ENCODE measurements at places on chromosomes 7 and 10. TPM values are rescaled to one million over a fixed set of nuclear protein-coding genes. Genes with fewer than 3 reads are reported as not detected.

Gene HYAL4
- 0.28 TPM for total RNA-seq

Gene AASS
- 18.0 TPM for total RNA-seq

Gene NPC1L1
- total RNA-seq = not detected

Gene OGDH
- 277 TPM for total RNA-seq

Gene FAM25G
- not detected for total RNA-seq

Gene POM121C
- 16.8 TPM for total RNA-seq

Gene LRRC4
- total RNA-seq = 2.9 TPM

Gene ZNF212
- total RNA-seq = 3.0 TPM

Gene GIGYF1
- total RNA-seq = 17.4 TPM

Gene BHLHA15
- total RNA-seq = not detected

Gene CLCN1
- total RNA-seq = not detected

Gene POLD2
- 76.5 TPM for total RNA-seq

Gene DRGX
- total RNA-seq = not detected

Gene COL17A1
- 6.2 TPM for total RNA-seq

DNA sequence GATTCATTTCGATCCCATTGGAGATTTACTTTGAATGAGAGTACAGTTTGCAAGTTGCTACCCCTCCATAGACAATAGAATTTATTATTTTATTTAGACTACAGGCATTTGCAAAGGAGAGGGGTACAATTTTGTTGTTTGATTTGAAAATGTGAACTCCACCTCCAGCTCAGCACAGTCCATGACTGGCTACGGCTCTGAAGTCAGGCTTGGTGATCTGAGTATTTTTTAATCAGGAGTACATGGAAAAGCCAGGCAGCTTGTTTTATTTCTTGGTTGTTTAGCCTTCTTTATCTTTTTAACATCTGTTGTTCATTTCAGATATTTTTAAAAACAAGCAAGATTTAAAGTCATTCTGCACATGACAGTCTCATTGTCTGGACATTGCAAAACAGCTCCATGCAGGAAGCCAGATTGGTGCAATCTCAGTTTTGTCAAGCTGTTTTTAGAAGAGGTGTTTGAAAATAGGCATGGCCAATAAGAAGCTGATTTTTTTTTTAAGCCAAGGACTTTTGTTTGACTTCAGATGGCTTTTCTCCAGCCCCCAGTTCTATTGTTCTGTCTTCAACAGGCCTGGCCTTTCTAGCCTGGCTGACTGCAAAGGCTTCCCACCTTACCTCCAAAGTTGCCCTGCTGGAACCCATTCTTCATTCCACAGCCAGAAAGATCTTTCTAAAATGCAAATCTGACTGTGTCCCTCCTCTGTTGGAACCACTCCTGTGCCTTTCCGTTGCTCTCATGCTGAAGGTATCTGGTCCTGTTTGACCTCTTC, 12.2 kb downstream of the PLXDC2 start:
- no peak for DNase-seq
- H3K27ac ChIP-seq = peak overlapping the region; percentile 54
- no peak overlapping the region for H3K4me3 ChIP-seq
- H3K4me1 ChIP-seq = no peaks in the 10 kb centered on the region
- no peaks in the 10 kb centered on the region for H3K36me3 ChIP-seq
- no peaks in the 10 kb centered on the region for H3K27me3 ChIP-seq

DNA sequence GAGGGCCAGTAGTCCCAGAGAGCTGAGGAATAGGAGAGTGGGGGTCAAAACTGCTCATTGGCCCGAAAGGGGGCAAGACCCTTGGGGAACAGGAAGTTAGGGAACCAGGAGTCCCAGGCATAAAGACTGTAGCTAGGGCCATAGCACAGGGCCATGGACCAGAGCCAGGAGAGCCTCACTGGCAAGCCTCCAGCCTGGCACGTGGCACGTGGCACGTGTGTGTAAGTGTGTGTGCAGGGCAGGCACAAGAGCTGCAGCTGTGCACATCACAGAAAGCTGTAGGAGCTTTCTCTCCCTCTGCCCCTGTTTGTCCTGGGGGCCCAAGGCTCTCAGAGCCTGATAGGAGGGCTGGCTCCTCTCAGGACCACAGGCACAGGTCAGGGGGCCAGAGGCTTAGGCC, 47.8 kb upstream of the SLF2 start:
- no peaks in the 10 kb centered on the region for H3K4me1 ChIP-seq
- H3K36me3 ChIP-seq = no peaks in the 10 kb centered on the region
- no peak overlapping the region for H3K4me3 ChIP-seq
- peaks cover 3% of the 10 kb centered on the region for H3K27me3 ChIP-seq
- H3K27ac ChIP-seq = no peak overlapping the region

DNA sequence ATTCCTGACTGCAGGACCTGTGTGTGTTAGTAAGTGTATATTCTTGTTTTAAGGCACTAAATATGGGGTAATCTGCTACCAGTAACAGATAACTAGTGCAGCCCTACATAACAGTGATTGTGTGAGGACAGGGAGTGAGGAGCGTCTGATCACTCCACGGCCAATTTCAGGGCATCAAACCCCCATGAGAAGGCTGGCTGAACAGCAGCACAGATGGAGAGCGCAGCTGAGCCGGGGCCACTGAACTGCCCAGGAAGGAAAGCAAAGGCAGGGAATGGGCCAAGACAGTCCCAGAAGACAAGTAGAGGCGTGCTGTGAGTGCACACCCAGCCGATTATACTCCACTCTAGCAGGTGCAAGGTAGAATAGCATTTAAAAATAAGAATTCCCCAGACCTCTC, 157.1 kb upstream of the CHST15 start:
- peaks cover 9% of the 10 kb centered on the region for H3K4me1 ChIP-seq
- H3K36me3 ChIP-seq = no peaks in the 10 kb centered on the region
- no peaks in the 10 kb centered on the region for H3K27me3 ChIP-seq
- no peak for DNase-seq

- no peak overlapping the region for H3K27ac ChIP-seq
- DNase-seq = no peak
- H3K36me3 ChIP-seq = no peaks in the 10 kb centered on the region
- H3K4me1 ChIP-seq = no peaks in the 10 kb centered on the region
- no peaks in the 10 kb centered on the region for H3K27me3 ChIP-seq
Observed at GRCh38 chr7:117053432-117053831, 100.1 kb downstream of the ST7 start.

- H3K4me1 ChIP-seq = no peaks in the 10 kb centered on the region
- no peak overlapping the region for H3K4me3 ChIP-seq
- H3K27ac ChIP-seq = peak overlapping the region; percentile 53
- peak; percentile 65 for DNase-seq
- H3K36me3 ChIP-seq = no peaks in the 10 kb centered on the region
Observed at GRCh38 chr7:152899548-152900109, 140.1 kb downstream of the ACTR3B start.

DNA sequence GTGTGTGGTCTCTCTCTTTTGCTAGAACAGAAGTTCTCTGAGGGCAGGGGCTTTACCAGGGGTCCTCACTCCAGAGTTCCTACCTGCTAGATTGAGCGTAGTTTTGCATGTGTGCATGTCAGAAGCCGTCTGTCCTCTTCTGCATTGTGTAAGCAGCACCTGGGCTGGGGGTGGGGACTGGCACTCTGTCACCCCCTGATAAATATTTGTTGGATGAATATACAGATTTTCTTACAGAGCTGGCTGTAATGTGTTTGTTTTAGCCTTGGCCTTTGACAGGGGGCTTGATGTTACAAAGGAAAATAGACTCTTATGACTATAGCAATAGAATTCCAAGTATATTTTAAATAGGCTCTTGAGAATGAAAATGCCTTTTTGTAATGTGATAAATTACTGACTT, 46.6 kb downstream of the WDR37 start:
- H3K27ac ChIP-seq = no peak overlapping the region
- H3K4me3 ChIP-seq = no peak overlapping the region
- no peaks in the 10 kb centered on the region for H3K4me1 ChIP-seq
- peaks cover 59% of the 10 kb centered on the region for H3K36me3 ChIP-seq
- no peaks in the 10 kb centered on the region for H3K27me3 ChIP-seq
- DNase-seq = no peak

GRCh38 chr7:3437467-3437866, 136.4 kb downstream of the SDK1 start:
- H3K4me3 ChIP-seq = no peak overlapping the region
- DNase-seq = no peak
- H3K27ac ChIP-seq = no peak overlapping the region
- H3K36me3 ChIP-seq = no peaks in the 10 kb centered on the region

GRCh38 chr7:159007364-159007995, 137.2 kb downstream of the VIPR2 start:
- H3K4me1 ChIP-seq = peaks cover 9% of the 10 kb centered on the region
- H3K27me3 ChIP-seq = no peaks in the 10 kb centered on the region

- no peak overlapping the region for H3K27ac ChIP-seq
- no peaks in the 10 kb centered on the region for H3K27me3 ChIP-seq
- no peaks in the 10 kb centered on the region for H3K4me1 ChIP-seq
Observed at GRCh38 chr7:148481971-148482626, 108.5 kb upstream of the C7orf33 start.

DNA sequence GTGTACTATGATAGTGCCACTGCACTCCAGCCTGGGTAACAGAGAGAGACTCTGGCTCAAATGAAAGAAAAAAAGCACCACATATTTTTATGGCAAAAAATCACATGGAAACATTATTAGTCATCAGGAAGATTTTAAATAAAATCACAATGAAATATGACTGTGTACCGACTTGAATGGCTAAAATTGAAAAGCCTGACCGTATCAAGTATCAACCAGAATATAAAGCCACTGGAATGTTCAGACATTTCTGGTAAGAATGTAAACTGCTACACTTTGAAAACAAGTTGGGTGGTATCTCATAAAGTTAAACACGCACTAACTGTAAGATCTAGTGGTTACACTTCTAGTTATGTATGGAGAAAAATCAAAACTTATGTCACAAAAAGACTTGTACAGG, 306.7 kb upstream of the MBL2 start:
- no peaks in the 10 kb centered on the region for H3K36me3 ChIP-seq
- DNase-seq = no peak
- H3K27ac ChIP-seq = no peak overlapping the region

- no peak for DNase-seq
- H3K27me3 ChIP-seq = no peaks in the 10 kb centered on the region
- no peaks in the 10 kb centered on the region for H3K4me1 ChIP-seq
Observed at GRCh38 chr7:30074422-30075030, 46.3 kb downstream of the PLEKHA8 start.

GRCh38 chr7:111199643-111200042, 108.7 kb downstream of the LRRN3 start:
- DNase-seq = no peak
- H3K4me1 ChIP-seq = no peaks in the 10 kb centered on the region
- H3K27ac ChIP-seq = no peak overlapping the region
- H3K36me3 ChIP-seq = no peaks in the 10 kb centered on the region
- no peak overlapping the region for H3K4me3 ChIP-seq

GRCh38 chr7:133253519-133253875, 619 bp downstream of the EXOC4 start:
- H3K4me3 ChIP-seq = peak overlapping the region; percentile 87
- H3K27me3 ChIP-seq = no peaks in the 10 kb centered on the region
- no peaks in the 10 kb centered on the region for H3K4me1 ChIP-seq
- no peak for DNase-seq
- H3K36me3 ChIP-seq = no peaks in the 10 kb centered on the region

GRCh38 chr7:84363741-84364140, 169.2 kb upstream of the SEMA3A start:
- H3K27me3 ChIP-seq = no peaks in the 10 kb centered on the region
- no peak overlapping the region for H3K27ac ChIP-seq
- H3K36me3 ChIP-seq = no peaks in the 10 kb centered on the region
- no peak for DNase-seq
- no peaks in the 10 kb centered on the region for H3K4me1 ChIP-seq
- no peak overlapping the region for H3K4me3 ChIP-seq

GRCh38 chr7:89145801-89146200, 350.3 kb upstream of the TEX47 start:
- H3K27ac ChIP-seq = no peak overlapping the region
- H3K36me3 ChIP-seq = no peaks in the 10 kb centered on the region
- H3K4me3 ChIP-seq = no peak overlapping the region
- H3K27me3 ChIP-seq = no peaks in the 10 kb centered on the region

- H3K4me1 ChIP-seq = no peaks in the 10 kb centered on the region
- H3K27me3 ChIP-seq = no peaks in the 10 kb centered on the region
- no peak overlapping the region for H3K4me3 ChIP-seq
- H3K36me3 ChIP-seq = no peaks in the 10 kb centered on the region
Observed at GRCh38 chr10:131667561-131667960, 233.2 kb upstream of the PPP2R2D start.

GRCh38 chr10:50576245-50576815, 47.4 kb downstream of the SGMS1 start:
- DNase-seq = no peak
- peak overlapping the region; percentile 70 for H3K27ac ChIP-seq
- H3K4me1 ChIP-seq = no peaks in the 10 kb centered on the region
- H3K4me3 ChIP-seq = no peak overlapping the region

GRCh38 chr7:73329861-73330581, 2.1 kb downstream of the FKBP6 start:
- no peak overlapping the region for H3K4me3 ChIP-seq
- DNase-seq = no peak
- no peak overlapping the region for H3K27ac ChIP-seq
- no peaks in the 10 kb centered on the region for H3K4me1 ChIP-seq
- H3K36me3 ChIP-seq = no peaks in the 10 kb centered on the region

DNA sequence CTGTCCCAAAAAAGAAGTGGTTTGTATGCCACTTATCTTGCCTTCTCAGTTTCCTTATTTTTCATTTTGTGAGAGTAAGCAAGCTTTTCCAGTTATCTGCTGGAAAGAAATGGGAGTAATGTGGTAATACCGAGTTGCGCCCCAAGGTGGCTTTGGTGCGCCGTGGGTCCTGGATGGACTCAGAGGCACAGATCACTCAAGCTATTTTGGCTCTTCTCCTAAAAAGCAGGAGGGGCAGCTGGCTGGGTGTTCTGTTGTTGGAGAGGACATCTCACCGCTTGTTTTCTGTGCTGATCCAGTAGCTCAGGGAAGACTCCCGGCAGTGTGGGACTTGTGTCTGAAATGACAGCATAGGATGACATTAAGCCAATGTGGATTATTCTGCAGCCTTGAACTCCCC, 16.4 kb downstream of the PRKRIP1 start:
- H3K27ac ChIP-seq = no peak overlapping the region
- H3K4me3 ChIP-seq = no peak overlapping the region
- H3K36me3 ChIP-seq = peaks cover 48% of the 10 kb centered on the region
- no peak for DNase-seq

GRCh38 chr7:130266258-130266960, at the start of gene CPA2:
TSS of gene CPA2 (plus strand) at chr7:130266863. CDS start at chr7:130266882, 19 bp downstream.
- no peak for DNase-seq
- H3K27me3 ChIP-seq = no peaks in the 10 kb centered on the region
- H3K36me3 ChIP-seq = no peaks in the 10 kb centered on the region
- H3K4me1 ChIP-seq = no peaks in the 10 kb centered on the region

DNA sequence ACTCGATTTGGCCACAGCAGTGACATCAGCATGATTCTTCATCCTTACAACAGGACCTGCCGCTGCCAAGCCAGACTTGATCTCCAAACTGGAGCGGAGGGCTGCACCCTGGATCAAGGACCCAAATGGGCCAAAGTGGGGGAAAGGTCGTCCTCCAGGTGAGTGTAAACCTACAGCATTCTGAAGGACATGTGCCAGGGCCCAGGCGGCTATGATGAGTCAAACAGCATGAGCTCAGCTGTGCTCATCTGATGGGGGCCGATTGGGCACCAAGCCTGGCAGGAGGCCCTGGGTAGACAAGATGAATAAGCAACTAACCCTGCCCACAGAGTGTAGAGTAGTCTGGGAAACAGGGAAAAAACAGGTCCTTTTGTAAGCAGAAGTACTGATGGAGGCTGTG, 14.4 kb upstream of the ATP6V0E2 start:
- no peak overlapping the region for H3K4me3 ChIP-seq
- H3K27ac ChIP-seq = no peak overlapping the region
- H3K27me3 ChIP-seq = no peaks in the 10 kb centered on the region
- no peak for DNase-seq
- H3K36me3 ChIP-seq = peaks cover 43% of the 10 kb centered on the region
- H3K4me1 ChIP-seq = no peaks in the 10 kb centered on the region

GRCh38 chr7:36533717-36534116, 144.1 kb downstream of the ANLN start:
- no peak overlapping the region for H3K4me3 ChIP-seq
- H3K4me1 ChIP-seq = no peaks in the 10 kb centered on the region
- H3K27ac ChIP-seq = no peak overlapping the region
- H3K27me3 ChIP-seq = no peaks in the 10 kb centered on the region
- no peaks in the 10 kb centered on the region for H3K36me3 ChIP-seq
